Colonic mucosa (tissue), 4 donors: ENCODE measurements at places on chromosomes 2 and 18.

GRCh38 chr2:6159606-6160005, 467.4 kb downstream of the SOX11 start:
- DNase-seq: no peak

- peak; percentile 91 for DNase-seq
These were observed 56.0 kb downstream of the TEX44 start for GRCh38 chr2:231648579-231649174.

DNA sequence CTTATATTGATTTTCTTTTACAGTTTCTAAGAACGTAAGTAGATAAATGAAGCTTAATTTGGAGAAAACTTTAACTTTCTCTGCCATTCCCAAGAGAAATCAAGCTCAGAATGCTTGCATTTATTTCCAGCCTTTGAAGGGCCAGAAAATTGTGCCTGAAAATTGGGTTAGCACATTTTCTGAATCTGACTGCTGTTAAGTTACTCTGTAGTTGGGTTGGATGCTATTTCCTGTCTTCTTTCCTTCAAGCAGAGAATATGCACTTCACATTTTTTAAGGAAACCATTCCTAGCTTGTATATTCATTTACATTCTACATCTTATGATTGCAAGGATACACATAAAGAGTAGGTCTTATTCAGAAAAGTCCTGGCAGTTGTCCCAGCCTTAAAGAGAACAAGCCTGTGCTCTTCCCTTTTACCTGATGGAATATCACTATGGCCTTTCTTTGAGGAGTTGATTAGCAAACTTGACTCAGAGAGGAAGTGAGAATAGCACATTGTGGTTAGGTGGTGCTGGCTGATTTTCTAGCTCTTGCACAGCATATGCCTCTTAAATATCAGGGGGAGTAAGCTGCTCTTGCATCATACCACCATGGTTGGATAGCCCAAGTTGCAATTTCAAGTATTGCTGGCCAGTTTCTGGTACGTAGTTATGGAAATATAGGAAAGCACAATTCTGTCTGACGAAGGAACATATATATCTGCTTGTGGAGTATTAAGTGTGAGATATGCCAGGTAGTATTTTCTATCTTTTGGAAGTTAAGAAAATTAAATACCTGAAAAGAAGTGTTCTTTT, 133.7 kb downstream of the COMMD1 start:
- DNase-seq: no peak

GRCh38 chr2:41934329-41934958, 113.4 kb upstream of the PKDCC start:
- no peak for DNase-seq
